Upper lobe of right lung (tissue), 1 donor: ENCODE measurements at places on chromosomes 11 and 22. TPM values are rescaled to one million over a fixed set of nuclear protein-coding genes. Genes with fewer than 3 reads are reported as not detected.

The FHIP1B gene
- total RNA-seq, result 40.6 TPM

The BRMS1 gene
- 32.1 TPM for total RNA-seq

The RIMBP3B gene
- total RNA-seq, result 0.09 TPM

The SLC22A8 gene
- total RNA-seq, result not detected

The SULT4A1 gene
- total RNA-seq, result not detected

The PGA4 gene
- total RNA-seq, result 0.67 TPM
